Spinal cord (tissue), 10 donors: ENCODE measurements at places on chromosomes 3 and 15. TPM values are rescaled to one million over a fixed set of nuclear protein-coding genes. Genes with fewer than 3 reads are reported as not detected.

GRCh38 chr3:118949113-118949760 is 85.4 kb downstream of the IGSF11 start:
- H3K27ac ChIP-seq = no peak overlapping the region
- no peaks in the 10 kb centered on the region for H3K36me3 ChIP-seq
- no peak overlapping the region for H3K4me3 ChIP-seq
- no peaks in the 10 kb centered on the region for H3K27me3 ChIP-seq

Gene GPR149
- total RNA-seq = 12.7 TPM

Gene TRAT1
- 0.20 TPM for total RNA-seq

Gene LDHAL6B
- not detected for total RNA-seq

Gene CCR8
- not detected for total RNA-seq

GRCh38 chr3:8864402-8865350 is 95.3 kb upstream of the OXTR start:
- no peak overlapping the region for H3K27ac ChIP-seq
- H3K4me1 ChIP-seq = no peaks in the 10 kb centered on the region
- no peaks in the 10 kb centered on the region for H3K36me3 ChIP-seq
- H3K27me3 ChIP-seq = no peaks in the 10 kb centered on the region
- peak; percentile 23 for DNase-seq

DNA sequence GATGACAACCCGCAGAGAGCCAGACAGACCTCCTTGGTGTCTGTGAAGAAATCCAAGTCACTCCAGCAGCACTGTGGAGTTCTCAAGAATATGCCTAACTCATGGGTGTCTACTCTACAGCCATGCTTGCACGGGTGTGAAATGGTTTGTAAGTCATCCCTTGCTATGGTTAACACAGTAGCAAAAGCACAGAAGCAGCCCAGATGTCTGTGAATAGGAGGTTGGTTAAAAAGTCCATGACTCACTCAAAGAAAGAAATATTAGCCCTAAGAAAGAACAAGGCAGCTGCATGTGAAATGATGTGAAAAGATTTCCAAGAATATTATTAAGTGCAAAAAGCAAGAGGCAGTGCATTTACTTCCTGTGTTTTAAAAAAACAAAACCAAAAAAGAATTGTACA is 12.1 kb upstream of the LIMD1 start:
- H3K4me1 ChIP-seq = peaks cover 40% of the 10 kb centered on the region
- peak overlapping the region; percentile 65 for H3K27ac ChIP-seq
- H3K27me3 ChIP-seq = no peaks in the 10 kb centered on the region
- H3K36me3 ChIP-seq = no peaks in the 10 kb centered on the region

GRCh38 chr15:41797201-41797944 is 23.1 kb downstream of the MAPKBP1 start:
- no peak overlapping the region for H3K27ac ChIP-seq
- H3K27me3 ChIP-seq = no peaks in the 10 kb centered on the region
- H3K4me1 ChIP-seq = no peaks in the 10 kb centered on the region

DNA sequence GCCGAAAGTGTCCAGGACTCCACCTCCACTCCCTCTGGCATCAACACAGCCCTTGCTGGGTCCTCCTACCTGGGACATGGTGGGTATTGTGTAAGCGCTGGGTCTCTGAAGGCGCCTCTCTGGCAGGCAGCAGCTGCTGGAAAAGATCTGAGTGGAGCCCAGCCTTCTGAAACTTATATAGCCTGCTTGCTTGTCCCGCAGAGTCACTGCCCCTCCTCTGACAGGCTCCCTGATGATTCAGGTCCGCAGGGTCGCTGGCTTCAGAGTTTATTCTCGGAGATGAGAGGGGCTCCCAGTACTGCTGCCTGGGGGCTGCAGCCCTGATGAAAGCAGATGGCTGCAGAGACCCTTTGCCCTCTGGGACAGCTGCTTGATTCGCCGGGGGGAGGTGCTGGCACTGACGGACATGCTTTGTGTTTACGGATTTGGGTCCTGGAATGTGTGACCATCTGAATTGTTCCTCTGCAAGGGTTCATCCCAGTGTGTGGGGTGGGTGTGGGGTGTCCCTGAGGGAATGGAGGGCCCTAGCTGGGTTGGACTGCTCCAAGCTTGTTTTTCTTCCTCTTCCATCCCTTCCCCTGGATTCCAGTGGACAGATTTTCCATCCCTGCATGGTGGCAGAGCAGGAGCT is at the start of gene MUSTN1:
Gene MUSTN1, minus strand, starts transcription at position 149 of the 631 bp plus-strand sequence. Its CDS starts 71 bp downstream, at position 78.
- H3K27ac ChIP-seq = no peak within 1 kb of the TSS
- no peak for DNase-seq
- peaks cover 30% of the 10 kb centered on the region for H3K4me1 ChIP-seq
- H3K27me3 ChIP-seq = no peaks in the 10 kb centered on the region
- peak within 1 kb of the TSS; percentile 16 for H3K4me3 ChIP-seq

DNA sequence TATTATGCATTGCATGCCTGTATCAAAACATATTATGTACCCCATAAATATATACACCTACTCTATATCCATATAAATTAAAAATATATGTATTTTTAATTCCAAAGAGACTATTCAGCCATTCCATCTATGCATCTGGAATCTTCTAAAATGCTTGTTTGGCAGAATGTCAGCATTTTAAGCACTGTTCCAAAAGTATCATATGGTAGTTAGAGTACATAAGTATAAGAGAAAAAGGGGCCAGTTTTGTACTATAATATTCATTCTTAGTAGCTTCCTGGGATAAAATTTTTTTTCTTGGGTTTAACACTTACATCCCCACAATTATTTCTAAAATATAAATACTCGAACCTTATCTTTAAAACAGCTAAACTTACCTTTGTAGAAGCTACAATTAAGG is 60.4 kb upstream of the COL6A6 start:
- H3K36me3 ChIP-seq = no peaks in the 10 kb centered on the region
- H3K27ac ChIP-seq = no peak overlapping the region
- no peaks in the 10 kb centered on the region for H3K27me3 ChIP-seq
- no peak overlapping the region for H3K4me3 ChIP-seq

Gene ASB14
- 0.50 TPM for total RNA-seq

GRCh38 chr15:86439614-86440013 is 359.9 kb downstream of the AGBL1 start:
- no peak for DNase-seq
- H3K4me1 ChIP-seq = no peaks in the 10 kb centered on the region
- H3K27me3 ChIP-seq = no peaks in the 10 kb centered on the region

DNA sequence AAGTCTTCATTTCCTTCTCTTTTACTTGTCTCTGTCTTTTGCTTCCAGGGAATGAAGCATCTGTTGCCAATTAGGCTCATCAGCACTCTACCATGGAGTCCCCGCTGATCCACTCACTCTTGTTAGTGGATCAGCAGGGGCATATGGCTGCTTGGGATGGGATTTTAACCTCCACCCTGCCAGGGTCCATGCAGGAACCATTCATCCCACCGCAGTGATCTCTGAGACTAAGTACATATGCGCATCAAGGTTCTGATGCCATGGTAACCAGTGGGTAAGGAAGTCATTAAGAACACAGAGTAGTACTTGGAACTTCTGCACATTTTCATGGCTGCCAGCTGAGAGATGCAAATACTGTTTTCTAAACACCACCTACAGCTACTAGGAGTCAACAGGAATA is 374.0 kb upstream of the ALCAM start:
- H3K4me1 ChIP-seq = no peaks in the 10 kb centered on the region
- H3K27me3 ChIP-seq = no peaks in the 10 kb centered on the region
- H3K27ac ChIP-seq = no peak overlapping the region
- DNase-seq = peak; percentile 83

GRCh38 chr3:43353923-43354670 is 67.8 kb downstream of the SNRK start:
- H3K36me3 ChIP-seq = no peaks in the 10 kb centered on the region
- no peak overlapping the region for H3K27ac ChIP-seq

DNA sequence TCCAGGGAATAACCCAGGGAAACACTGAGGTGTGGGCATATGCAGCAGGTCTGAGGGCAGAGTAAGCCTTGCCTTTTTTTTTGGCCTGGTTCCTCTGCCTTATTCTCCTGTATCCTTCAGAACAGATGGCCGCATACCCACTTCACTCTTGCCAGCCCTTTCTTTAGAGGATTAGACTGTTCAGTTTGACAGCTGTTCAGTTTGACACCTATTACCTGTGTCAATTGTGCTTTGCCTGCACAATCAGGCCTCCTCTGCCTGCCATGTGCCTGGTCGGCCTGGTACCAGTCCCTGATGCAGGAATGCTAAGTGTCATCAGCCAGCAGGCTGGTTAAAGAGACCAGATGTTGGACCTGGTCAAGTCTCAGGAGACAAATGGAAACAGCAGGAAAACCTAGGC is 22.3 kb downstream of the TM6SF1 start:
- H3K27ac ChIP-seq = no peak overlapping the region
- peaks cover 11% of the 10 kb centered on the region for H3K36me3 ChIP-seq
- no peak overlapping the region for H3K4me3 ChIP-seq
- DNase-seq = no peak

DNA sequence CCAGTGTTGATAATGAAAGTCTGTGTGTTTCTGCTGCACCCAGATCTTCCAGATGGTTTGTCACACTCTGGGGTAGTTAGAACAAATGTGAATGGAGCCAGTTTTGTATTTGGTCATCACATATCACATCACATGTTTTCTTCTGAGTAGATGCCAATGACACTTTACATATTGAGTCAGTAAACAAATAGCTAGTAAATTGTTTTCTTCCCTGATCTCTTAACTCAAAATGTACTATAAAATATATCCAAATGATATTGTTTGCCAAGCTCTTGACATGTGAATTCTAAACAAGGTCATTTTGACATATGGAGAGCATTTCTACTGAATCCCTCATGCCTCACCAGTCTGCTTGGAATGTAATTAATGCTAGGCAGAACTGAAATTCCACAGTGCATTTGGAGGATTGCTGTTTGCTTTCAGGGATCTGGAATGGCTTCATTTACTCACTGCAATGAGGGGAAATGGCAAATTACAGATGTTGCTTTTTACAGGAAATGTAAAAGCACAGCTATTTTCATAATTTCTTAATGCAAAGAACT is 45.0 kb downstream of the PDHB start:
- peak; percentile 83 for DNase-seq
- H3K4me3 ChIP-seq = no peak overlapping the region
- H3K36me3 ChIP-seq = peaks cover 7% of the 10 kb centered on the region
- H3K27ac ChIP-seq = peak overlapping the region; percentile 75
- H3K27me3 ChIP-seq = no peaks in the 10 kb centered on the region

DNA sequence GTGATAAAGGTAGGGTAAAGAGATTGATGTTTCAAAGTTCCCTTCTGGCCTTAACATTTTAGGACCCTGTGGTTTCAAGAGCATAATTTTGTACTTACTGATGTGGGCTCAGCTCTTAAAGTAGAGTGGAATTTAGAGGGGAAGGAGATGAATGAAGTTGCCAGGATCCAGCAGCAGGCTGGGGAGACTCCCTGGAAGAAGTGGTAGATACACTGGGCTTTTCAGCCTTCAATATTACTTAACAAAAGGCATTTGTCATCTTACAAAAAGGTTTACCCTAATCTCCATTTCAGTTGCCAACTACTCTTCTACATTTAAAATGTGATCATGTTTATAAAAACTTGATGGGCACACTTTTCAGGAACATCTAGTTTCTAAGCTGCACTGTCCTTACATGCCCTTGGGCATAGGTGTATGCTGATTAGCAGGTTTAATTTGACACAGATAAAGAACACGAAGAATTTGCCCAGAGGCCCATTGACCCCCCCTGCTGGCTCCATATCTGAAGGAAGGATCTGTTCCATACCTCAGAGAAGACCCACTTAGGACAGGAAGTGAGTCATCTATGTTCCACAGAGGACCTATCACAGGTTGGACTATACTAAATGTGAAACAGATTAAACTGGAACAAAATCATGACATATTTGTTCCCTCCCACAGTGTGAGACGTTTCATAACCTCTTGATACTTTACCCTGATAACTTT is 93.0 kb upstream of the LPP start:
- no peak overlapping the region for H3K27ac ChIP-seq
- DNase-seq = no peak
- H3K36me3 ChIP-seq = no peaks in the 10 kb centered on the region

Gene XCR1
- not detected for total RNA-seq

DNA sequence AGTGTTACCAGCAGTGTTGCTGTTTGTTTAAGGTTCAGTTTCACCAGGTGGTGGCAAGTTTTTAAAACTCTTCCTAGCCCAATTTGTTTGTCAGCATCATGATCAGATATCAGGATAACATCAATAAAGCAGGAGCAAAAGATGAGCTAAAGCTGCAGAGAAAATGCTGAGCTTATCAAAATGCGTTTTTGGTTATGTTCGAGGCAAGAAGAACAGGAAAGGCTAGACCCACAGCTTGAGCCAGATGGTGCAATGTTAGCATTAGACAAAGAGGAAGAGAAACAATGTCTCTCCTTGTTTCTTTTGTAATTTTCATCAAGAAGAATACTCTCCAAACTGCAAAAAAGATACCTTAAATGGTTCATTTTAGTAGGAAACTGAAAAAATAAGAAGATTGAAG is 66.2 kb downstream of the THRB start:
- H3K4me1 ChIP-seq = no peaks in the 10 kb centered on the region
- H3K27ac ChIP-seq = no peak overlapping the region
- H3K27me3 ChIP-seq = no peaks in the 10 kb centered on the region

GRCh38 chr15:68875377-68876116 is 54.8 kb upstream of the SPESP1 start:
- no peak overlapping the region for H3K27ac ChIP-seq
- no peaks in the 10 kb centered on the region for H3K36me3 ChIP-seq
- peak; percentile 97 for DNase-seq
- peak overlapping the region; percentile 40 for H3K4me3 ChIP-seq
- H3K27me3 ChIP-seq = no peaks in the 10 kb centered on the region

DNA sequence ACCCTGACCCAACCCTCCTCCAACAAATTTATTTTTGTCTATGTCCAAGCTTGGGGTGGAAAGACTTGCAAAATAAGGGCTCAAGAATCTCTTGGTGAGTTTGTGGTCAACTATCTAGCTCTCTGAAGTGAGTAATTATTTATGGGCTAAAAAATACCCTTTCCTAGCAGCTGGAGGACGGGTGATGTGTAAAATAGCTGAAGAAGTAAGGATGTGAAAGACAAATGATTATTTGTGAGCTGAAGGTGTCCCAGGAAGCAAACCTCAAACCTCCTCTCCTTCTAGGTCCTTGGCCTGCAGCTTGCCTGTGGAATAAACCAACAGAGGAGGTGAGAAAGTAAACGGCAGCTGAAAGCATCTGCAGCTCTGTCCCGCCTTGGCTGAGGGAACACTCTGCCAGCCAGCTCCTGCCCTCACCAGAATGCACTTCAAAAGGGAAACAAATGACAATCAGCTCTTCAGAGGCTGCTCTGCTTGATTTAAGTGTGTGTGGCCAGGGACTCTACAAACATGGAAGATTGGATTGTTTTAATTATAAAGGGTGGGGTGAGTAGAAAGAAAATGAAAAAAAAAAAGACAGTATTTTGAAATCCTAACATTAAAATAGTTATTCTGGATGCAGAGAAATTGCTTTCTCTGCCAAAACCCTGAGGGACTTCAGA is 60.3 kb downstream of the TM4SF4 start:
- H3K4me3 ChIP-seq = no peak overlapping the region
- no peak for DNase-seq
- H3K27ac ChIP-seq = peak overlapping the region; percentile 48
- no peaks in the 10 kb centered on the region for H3K27me3 ChIP-seq
- no peaks in the 10 kb centered on the region for H3K36me3 ChIP-seq
- peaks cover 23% of the 10 kb centered on the region for H3K4me1 ChIP-seq

Gene C3orf33
- 6.4 TPM for total RNA-seq

GRCh38 chr3:120425572-120426250 is 25.1 kb downstream of the FSTL1 start:
- H3K27me3 ChIP-seq = no peaks in the 10 kb centered on the region
- no peaks in the 10 kb centered on the region for H3K36me3 ChIP-seq
- H3K27ac ChIP-seq = peak overlapping the region; percentile 68
